ENCODE measurements at places on chromosomes 6 and 20. TPM values are rescaled to one million over a fixed set of nuclear protein-coding genes. Genes with fewer than 3 reads are reported as not detected.

DNA sequence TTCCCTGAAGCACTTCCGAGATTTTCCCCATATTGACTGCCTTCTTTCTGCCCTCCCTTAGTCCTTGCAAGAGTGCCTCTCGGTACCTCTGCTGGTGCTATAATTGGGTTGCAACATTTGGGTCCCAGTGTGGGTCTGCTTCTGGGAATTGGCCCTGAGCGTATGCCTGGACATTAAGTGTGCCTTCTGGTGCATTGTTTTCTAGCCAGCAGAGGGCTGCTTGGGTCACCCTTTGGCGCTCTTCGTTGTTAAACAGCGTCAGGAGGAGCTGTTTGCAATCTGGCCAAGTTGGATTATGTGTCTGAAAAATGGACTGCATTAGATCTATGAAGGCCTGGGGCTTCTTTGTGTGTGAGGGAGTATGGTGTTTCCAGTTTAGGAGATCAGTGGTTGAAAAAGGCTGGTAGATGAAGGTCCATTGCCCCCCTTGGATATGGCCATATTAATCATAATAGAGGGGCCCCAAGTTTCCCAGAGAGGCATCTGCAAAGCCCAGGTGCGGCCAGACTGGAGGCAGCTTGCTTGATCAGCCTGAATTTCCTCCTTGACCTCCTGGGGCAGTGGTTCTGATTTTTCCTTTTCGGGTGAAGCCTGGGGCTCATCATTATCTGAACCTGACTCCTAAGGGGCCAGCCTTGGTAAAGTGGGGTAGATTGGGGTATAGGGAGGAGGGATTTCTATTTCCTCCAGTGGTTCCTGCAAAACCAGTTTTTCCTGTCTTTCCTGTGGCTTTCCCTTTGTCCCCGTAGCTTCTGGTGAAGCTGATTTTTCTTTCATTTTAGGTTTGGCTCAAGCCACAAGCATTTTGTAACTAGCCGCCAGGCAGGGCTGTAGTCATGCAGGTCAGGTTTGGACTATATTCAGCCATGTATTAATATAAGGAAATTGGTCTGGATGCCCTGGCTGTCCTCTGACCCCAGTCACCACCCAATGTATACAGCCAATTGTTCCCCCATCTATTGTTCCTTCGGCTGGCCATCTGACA is 85.4 kb upstream of the GPR6 start:
- no peaks in the 10 kb centered on the region for H3K27me3 ChIP-seq
- no peak overlapping the region for H3K4me3 ChIP-seq
- H3K36me3 ChIP-seq = no peaks in the 10 kb centered on the region
- H3K4me1 ChIP-seq = no peaks in the 10 kb centered on the region
- peak; percentile 68 for DNase-seq
- H3K27ac ChIP-seq = no peak overlapping the region

- H3K27ac ChIP-seq = no peak overlapping the region
- no peaks in the 10 kb centered on the region for H3K27me3 ChIP-seq
- H3K4me1 ChIP-seq = no peaks in the 10 kb centered on the region
- no peak overlapping the region for H3K4me3 ChIP-seq
- no peak for DNase-seq
Measured at GRCh38 chr20:58552366-58552934, 37.3 kb upstream of the APCDD1L start.

Gene PTK6
- 5.1 TPM for total RNA-seq

DNA sequence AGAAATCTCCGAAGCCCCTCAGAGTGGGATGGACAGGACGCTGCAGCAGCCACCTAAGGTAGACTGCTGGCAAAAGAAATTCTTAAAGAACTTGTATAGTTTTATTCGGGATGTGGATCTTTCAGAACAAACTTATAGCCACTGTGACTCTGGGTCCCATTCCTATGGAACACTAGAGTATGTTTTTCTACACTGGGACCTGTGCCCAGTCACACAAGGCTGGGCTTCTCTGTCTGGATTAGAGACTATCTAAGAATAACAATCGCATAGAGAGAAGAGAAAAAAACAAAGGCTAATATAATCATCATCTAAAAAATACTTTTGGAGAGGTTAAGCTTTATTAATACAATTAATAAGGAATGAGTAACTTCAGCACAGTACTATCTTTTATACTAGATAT is 28.9 kb downstream of the RMND1 start:
- no peak overlapping the region for H3K27ac ChIP-seq
- peaks cover 26% of the 10 kb centered on the region for H3K36me3 ChIP-seq
- no peaks in the 10 kb centered on the region for H3K4me1 ChIP-seq
- no peaks in the 10 kb centered on the region for H3K27me3 ChIP-seq
- no peak overlapping the region for H3K4me3 ChIP-seq

Data from lung (tissue), 17 donors.